ENCODE measurements at places on chromosomes 7 and 10.

- peak; percentile 49 for DNase-seq
Measured at GRCh38 chr7:7416031-7416858, 119.4 kb downstream of the COL28A1 start.

- DNase-seq, result no peak
Measured at GRCh38 chr7:114175125-114175524, 239.5 kb upstream of the FOXP2 start.

DNA sequence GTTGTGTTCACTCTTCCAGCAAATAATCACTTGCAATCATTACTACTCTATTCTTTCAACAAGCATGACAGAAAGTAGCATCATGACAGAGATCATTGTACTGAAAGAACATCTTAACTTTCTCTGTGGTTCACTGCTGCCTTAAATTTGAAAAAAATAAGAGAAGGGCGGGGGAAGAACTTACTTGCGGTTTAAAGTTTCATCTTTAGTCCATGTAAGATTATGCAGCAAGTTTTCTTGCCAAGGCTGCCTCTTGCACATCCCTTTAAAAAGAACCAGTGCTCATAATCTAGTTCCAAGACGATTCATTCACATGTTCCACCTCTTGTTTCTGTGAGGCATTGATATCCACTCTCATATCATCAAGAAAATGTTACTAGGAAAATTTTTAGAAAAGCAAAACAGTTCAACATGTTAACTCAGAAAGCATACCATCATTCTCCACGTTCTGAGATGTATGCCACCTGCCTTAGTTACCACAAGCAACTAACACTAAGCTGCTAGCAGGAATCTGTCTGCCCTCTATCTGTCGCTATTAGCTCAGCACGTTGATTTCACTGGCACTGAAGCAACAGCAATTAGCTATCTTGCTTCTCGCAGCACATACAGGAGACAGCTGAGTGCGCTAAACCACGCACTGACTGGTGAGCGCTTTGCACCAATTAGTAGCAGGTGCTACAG lies at the start of gene PCDH15:
PCDH15 (minus strand) TSS at position 491 of the 681 bp plus-strand sequence. CDS start 136,969 bp downstream, outside the sequence.
- DNase-seq, result peak; percentile 17

DNA sequence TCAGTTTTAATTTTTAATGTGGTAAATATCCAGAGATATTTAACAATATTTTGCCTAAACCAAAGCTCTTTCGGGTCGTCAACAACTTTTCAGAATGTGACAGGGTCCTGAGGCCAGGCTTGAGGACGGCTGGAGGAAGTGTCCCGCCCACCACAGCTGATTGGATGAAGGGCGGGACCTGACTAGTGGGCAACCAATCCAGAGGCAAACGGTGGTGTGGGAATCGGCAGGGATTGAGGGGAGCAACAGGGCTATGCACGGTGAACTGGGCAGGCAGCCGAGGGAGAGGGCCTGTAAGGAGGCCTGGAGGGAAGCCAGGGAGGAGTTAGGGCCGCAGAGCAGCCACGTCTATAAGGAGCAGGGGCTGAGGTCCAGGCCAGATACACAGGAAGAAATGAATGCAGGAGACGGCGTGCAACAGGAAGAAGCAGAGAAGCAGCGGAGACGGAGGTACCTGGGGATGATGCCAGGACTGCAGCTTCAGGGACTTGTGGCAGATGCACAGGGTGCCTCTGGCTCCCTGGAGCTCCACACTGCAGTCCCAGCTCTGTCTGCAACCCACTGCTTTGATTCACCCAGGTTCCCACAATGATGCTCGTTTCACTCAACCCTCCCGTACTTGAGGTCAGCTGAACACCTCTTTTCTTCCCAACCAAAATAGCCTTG lies 46.1 kb upstream of the ZMIZ1 start:
- DNase-seq, result peak; percentile 83

GRCh38 chr10:93482145-93482834 lies at the start of gene MYOF:
MYOF (minus strand) TSS chr10:93482334; CDS start chr10:93482194, 140 bp downstream.
- peak; percentile 72 for DNase-seq

Data from ELF-1 (cell line).